ENCODE measurements at places on chromosomes 7 and 10.

DNA sequence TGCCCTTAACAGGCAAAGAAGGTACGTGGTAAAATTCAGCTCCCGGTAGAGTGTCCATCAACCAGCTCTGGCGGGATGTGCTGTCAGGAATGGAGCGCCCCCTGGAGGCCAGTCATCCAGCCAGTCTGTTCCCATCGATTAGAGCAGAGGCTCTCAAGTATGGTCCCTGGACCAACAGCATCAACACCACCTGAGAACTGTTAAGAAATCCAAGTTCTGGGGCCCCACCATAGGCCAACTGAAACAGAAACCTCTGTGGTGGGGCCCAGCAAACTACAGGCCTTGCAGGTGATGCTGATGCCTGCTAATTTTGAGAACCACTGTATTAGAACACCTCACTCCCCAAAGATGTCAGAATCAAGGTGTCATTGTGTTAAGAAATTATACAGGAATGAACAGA is 109.2 kb downstream of the DPY19L1 start:
- DNase-seq, result peak; percentile 7

DNA sequence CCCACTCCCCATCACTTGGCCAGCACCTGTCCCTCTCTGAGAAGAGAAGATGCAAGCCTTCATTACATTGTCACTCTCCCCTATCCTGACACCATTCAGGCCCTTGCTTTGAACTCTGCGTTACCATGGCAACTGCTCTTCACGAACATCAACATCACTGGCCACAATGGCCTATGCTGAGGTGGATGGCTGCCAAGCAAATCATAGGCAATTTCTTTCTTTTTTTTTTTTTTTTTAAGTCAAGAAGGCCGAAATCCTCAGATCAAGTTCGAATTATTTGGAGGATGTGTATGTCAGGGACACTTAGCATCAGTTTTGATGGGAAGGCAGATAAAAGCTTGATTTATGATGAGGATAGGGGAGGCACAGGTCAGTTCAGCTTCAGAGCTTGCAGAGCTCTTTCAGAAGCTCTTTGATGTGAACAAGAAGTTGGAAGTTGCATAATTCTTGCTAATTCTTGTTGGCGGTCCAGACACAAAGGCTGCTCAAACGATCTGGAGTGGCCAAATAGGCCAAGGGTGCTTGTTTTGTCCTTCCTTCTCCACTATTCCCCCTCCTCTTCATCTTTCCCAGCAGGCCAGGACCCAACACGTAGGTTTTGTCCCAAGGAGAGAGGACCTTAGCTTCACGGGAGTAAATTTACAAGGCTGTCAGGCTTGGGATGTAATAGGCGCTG is 179.9 kb upstream of the NPVF start:
- DNase-seq, result peak; percentile 16

DNA sequence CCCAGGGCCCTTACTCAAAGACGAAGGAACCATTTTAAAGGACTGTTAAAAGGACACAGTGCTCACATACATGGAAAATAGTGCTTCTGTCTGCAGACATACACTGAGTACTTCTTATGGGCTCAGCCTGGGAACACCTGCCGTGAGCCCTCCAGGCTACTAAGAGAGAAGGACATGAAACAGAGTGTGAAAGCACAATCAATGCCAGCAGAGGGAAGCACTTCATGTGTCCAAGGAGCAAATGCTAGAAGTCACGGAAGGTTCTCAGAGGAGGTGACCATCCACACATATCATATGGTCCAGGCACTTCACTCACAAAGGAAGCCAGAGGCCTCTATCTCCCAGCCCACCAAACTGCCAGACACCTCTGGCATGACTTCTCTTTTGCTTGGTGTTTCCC is 15.5 kb downstream of the ELMO1 start:
- DNase-seq, result no peak

- DNase-seq, result no peak
Observed at GRCh38 chr7:36513393-36513792, 123.7 kb downstream of the ANLN start.

DNA sequence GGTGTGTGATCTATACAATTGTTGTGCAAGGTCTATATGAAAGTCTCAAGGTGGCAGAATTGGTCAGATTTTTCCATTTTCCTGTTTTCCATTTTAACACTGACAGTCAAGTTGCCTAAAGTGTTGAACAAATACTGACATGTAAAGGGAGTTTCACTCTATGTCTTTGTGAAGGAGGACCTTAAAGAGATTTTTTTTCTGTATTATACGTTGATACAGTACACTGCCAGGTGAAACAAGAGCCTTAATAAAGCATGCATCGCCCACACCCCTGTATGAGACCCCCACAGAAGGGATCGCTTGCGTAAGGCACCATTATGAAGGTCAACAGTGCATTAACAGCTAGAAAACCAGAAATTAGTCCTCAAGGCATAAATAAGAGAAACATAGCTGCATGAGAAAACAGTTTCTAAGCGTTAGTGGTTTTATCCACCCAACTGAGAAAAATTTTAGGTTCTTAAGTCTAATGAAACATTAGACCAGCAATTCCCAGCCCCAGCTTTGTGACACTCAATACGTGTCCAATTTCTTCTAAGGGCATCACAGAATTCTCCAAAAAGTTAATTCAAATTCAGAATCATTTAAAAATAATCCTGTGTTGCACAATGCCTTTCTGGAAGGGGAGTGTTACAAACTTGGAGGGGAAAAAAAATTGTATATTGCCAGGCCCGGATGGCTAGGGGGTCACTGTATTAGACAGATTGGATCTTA is 6.9 kb downstream of the KLF6 start:
- no peak for DNase-seq

- DNase-seq, result no peak
Observed at GRCh38 chr7:155919391-155920067, 107.3 kb upstream of the SHH start.

- DNase-seq, result no peak
Observed at GRCh38 chr7:74405899-74406512, 47.7 kb upstream of the GTF2IRD1 start.

DNA sequence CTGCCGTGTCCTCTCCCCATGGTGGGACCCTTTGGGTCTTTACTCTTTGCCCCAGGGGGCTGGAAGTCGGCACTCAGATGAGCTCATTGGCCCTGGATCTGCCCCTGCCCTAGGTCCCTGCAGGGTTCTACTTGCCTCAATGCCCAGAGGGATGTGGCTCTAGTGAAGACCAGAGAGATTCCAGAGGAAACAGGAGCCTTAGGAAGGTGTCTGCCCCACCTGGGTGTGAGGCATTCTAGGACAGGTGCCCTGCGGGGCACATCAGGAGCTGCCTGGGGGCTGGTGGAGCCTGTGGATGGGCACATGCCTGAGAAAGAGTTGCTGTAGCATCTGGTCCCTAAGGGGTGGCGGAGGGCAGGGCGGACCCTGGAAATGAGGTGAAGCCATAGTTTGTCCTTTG is 128.6 kb downstream of the ADCY1 start:
- no peak for DNase-seq

DNA sequence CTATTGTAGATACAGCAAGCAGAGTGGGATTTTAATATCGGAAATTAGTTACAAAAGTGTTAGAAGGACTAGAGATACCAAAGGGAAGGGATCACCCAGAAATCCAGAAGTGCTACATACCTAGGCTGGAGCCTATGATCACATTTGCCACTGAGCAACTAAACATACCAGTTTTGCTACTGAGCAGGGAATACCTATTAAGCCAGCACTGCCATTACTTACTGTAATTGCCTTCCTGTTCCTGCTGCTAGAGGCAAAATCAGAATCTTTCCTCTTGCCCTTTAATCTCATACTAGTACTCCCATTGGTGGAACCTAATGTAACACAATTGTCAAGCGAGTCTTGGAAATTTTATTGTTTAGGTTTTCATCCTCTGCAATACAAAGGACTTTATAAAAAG is 121.7 kb downstream of the ATRNL1 start:
- DNase-seq, result no peak
